ENCODE measurements at places on chromosomes 5 and 9. TPM values are rescaled to one million over a fixed set of nuclear protein-coding genes. Genes with fewer than 3 reads are reported as not detected.

SPINK7 gene
- not detected for total RNA-seq

- no peak for DNase-seq
These were observed 4.9 kb downstream of the DAPK1 start for GRCh38 chr9:87502391-87503221.

SLC6A19 gene
- total RNA-seq = not detected

DNA sequence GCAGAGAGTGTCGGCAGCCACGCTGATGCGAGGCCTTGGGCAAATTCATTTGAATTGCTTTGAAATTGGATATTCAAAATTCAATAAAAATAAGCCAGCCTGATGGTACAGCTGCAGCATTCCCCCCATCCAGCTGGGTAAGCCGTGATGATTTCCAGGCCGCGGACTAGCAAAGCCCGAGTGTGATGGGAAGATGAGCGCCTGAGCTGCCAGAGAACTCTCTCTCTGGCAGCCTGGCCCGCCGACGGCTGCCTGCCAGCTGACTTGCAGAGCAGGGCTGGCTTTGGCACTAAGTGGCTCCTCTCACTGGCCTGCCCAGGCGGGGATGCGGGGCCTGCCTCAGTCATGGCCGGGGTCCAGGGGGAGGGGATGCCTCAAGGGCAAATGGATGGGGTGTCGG, 268.3 kb upstream of the WWC1 start:
- peak; percentile 40 for DNase-seq

DNA sequence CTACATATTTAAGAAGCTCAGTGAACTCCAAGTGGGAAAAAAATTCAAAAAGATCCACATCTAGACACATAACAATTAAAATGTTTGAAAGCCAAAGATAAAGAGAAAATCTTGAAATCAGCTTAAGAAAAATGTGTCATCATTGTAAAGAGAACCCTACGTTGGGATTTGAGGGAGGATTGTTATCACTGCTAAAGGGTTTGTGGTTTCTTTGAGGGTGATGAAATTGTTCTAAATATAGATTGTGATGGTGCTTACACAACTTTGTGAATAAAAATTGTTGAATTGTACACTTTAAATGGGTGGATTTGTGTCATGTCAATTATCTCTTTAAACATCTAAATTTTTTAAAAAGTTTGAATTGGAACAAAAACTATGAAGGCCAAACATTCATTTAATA, 92.2 kb upstream of the ADAMTS19 start:
- DNase-seq = no peak

CDKN2A gene
- 592 TPM for total RNA-seq

PCDHGA12 gene
- 19.9 TPM for total RNA-seq

DNA sequence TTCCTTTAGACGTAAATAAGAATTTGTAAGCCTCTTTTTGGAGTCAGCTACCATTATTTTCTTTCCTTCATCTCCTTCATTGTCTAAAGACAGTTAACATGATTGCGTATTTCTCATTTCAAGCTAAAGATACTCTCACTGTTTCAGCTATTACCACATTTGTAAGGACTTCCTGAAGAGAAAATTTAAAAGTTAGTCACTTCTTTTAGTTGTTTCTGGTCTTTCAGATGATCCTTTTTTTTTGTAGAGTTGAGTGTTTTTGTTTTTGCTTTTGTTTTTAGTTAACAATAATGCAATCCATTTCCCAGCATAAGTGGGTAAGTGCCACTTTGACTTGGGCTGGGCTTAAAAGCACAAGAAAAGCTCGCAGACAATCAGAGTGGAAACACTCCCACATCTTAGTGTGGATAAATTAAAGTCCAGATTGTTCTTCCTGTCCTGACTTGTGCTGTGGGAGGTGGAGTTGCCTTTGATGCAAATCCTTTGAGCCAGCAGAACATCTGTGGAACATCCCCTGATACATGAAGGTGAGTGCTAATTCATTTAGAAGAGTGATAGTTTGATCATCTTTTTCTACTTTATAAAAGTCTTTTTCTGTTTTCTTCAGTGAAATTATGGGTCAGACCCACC, 2.0 kb downstream of the IL31RA start:
- DNase-seq = peak; percentile 9

DNA sequence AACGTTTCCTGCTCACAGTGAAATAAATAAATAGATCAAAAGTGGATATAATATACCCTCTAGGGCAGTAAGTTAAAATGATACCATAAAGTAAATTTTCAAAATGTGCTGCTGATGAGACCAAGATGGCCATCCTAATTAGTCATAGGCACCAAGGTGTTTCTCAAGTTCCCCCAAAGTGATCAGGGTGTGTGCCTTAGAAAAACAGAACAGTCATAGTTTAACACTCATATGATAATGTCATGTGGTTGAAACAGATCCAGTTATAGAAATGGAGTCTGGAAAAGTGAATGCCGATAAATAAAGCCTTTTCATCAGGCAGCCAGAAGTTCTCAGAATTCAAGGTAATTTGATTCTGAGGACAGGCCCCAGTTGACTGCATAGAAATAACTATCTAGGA, 161.5 kb upstream of the CDKN2B start:
- DNase-seq = no peak

DNA sequence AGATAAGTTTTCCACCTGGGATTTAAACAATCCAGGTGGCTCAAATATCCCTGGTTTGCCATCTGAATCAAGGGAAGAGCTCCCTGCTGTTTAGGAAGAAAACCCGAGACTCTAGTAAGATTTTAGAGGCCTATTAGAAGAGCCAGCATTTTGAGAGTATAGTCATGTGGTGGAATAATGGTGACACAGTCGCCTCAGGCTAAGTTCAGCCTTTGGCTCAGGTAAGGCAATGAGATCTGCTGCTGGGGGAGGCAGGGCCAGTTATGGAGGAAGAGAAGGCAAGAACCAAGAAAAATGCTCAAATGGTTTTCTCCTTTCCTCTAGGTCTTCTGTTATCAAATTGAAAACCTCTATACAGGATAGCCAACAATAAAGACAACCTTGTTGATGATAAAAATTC, 16.2 kb downstream of the RAD1 start:
- no peak for DNase-seq

- DNase-seq = peak; percentile 51
These were observed 4.8 kb upstream of the DPM2 start for GRCh38 chr9:127942216-127943010.

GAPT gene
- not detected for total RNA-seq

DNA sequence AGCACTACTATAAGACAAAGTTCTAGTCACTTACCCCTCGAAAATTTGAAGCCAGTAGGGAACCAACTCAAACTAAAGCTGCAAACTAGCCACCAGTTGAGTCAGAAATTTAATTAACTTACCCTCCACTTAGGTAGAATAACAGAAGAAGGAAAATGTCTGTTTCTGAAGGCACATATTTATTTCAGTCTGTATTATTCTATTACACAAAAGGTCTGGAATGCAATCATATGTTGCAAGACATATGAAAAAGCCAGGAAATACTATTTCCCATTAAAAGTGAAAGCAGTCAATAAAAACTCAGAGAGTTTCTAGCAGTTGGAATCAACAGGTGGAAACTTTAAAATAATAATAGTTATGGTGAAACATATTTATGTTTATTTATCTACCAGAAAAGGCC, 79.2 kb upstream of the SLCO4C1 start:
- DNase-seq = no peak

DNA sequence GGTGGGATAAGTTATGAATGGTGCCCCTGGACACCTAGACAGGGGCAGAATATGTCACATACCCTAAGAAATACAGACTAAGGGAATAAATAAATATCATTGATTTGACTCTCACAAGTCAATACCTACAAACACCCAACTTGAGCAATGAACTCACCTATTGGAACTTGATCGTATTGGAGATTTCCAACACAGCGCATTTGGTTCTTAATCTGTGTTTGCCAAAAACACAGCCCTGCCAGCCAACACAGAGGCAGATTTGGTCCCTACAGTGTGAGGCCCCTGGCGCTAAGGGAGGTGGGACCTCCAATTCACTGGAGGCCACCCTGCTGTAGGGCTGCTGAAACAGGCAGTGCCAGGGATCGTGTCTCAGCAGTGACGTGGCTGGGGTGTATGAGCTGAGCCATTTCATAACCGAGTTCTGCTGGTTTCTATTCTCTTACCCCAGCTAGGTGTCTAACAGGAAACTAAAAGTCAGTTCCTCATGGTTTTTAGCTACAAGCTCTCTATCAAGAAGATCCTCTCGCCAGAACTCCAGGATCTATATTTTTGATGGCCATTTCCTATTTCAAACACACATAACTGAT, 84.5 kb downstream of the SLC1A1 start:
- no peak for DNase-seq

ECSCR gene
- total RNA-seq = 0.60 TPM

- no peak for DNase-seq
These were observed 84.0 kb downstream of the MARCHF11 start for GRCh38 chr5:16095612-16096011.

PDLIM7 gene
- total RNA-seq = 93.8 TPM

ARHGEF37 gene
- total RNA-seq = 0.29 TPM

DNA sequence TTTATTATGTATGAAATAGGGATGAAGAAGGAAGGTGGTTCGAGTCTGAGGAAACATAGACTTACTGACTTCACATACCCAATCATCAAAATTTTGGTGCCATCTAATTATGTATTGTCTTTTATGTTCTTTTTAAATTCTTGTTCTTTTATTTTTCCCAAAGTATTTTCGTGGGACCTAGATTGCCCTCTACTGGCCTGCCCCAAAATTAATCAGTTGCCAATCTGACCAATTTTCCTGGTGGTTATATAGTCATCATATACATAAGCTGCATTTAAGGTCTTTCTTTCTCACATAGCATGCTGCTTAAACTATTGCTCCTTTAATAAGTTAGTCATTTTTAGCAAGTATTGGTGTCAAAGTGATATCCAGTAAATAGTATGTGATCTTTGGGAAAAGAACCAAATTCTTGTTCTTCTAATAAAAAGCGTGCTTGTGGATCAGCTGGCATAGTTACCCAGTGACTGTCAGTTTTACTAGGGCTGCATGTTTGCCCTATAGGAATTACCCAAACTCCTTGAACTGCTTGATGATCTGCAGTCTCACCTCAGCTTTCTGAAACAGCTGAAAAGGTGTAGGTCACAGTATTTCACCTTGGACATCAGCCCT, 223.5 kb downstream of the SH3GL2 start:
- DNase-seq = no peak

DNA sequence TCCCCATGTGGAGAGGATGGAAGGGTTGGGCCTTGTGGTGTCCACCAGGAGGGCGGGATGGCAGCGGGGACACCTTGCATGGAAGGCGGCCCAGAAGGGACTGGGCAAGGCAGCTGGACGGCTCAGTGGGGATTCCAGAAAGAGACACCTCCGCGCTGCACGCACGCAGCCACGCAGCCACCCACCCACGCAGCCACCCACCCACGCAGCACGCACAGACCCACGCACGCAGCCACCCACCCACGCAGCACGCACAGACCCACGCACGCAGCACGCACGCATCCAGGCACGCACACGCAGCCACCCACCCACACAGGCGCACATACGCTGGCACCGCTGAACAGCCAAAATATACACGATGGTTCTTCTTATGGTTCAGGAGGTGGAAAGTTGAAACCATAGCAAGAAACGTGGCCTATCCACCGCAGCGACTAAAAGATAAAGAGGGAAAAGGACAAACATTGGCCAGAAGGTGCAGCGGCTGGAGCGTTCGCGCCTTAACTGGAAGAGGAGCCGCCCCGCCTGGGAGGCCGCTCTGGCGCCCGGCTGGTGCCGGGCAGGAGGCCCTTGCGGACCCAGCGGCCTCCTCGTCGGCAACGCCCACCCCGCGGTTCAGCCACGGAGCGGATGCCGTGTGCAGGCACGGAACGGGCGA, 22.2 kb upstream of the EXOC3 start:
- no peak for DNase-seq

DNA sequence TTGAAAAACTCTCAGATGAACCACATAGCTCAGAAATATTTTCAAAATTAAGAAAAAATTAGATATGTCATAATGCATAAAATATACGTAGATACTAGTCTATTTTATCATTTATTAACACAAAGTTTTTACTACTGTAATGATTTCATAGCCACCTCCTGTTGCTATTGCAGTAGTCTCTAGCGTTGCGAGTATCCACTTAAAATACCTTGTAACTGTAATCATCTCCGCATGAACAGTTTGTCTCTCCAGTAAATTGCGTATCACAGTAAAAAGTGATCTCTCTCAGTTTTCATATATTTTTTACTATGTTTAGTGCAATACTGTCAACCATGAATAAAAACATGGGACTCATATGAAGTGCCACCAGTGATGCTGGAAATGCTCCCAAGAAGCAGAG, 417.9 kb upstream of the ZNF462 start:
- no peak for DNase-seq

- DNase-seq = peak; percentile 86
These were observed 23.4 kb downstream of the AKNA start for GRCh38 chr9:114364134-114365041.

DNA sequence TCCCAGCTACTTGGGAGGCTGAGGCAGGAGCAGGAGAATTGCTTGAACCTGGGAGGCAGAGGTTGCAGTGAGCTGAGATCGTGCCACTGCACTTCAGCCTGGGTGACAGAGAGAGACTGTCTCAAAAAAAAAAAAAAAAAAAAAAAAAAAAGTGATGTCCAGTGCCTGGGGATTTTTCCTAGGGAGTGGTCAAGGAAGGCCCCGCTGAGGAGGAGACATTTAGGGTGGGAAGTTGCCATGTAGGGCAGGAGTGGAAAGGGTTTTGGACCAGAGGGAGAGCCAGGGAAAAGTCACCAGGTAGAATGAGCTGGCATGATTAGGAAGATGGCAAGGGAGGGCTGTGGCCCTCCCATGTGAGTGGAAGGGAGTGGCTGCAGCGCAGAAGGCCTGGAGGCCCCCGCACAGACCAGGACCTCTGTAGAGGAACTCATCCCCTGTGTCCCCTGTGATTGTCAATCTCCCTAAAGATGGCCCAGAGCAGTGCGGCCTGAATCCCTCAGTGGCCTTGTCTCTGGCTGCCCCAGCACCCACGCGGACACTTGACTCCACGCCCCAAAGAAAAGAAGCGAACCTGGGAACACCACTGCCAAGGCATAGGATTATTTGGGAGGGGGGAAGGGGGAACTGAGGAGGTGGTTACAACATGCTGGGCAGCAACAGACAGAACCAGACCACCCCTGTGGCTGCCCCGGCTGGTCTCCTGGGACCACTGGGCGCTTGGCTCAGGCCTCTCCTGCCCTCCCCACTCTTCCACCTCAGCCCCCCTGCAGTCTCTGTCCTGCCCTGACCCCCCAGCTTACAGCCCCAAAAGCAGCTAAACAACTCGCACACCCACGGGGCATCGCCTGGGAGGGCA, 2.6 kb upstream of the SQSTM1 start:
- no peak for DNase-seq

DNA sequence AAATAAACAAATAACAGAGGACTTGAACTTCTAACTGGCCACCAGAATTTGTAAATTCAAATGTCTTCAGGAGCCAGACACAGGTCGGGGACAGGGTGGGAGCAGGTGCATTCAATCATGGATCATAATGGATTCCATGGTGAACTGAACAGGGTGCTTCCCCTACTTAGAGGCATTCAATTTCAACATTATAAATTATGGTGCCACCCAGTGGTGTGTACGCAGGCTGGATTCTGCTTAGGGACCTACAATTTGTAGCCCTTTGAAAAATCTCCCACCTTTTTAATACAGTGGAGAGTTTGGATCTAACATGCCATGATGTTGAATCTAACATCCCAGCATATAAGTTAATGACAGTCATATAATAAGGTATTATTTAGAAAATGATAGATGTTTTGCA, 22.3 kb downstream of the KLF9 start:
- peak; percentile 20 for DNase-seq

All from RPMI7951 (cell line).